ENCODE measurements at places on chromosomes 12 and 14. TPM values are rescaled to one million over a fixed set of nuclear protein-coding genes. Genes with fewer than 3 reads are reported as not detected.

Gene WNT1
- total RNA-seq, result 1.4 TPM

- no peak for DNase-seq
- H3K27me3 ChIP-seq, result no peaks in the 10 kb centered on the region
- no peaks in the 10 kb centered on the region for H3K4me1 ChIP-seq
Measured at GRCh38 chr12:75058228-75058627, 151.4 kb downstream of the KCNC2 start.

Gene SLC15A5
- total RNA-seq, result not detected

GRCh38 chr12:54208591-54208990 lies 19.8 kb upstream of the SMUG1 start:
- H3K4me3 ChIP-seq, result no peak overlapping the region
- no peaks in the 10 kb centered on the region for H3K4me1 ChIP-seq
- H3K36me3 ChIP-seq, result no peaks in the 10 kb centered on the region
- no peak for DNase-seq
- H3K27ac ChIP-seq, result no peak overlapping the region

DNA sequence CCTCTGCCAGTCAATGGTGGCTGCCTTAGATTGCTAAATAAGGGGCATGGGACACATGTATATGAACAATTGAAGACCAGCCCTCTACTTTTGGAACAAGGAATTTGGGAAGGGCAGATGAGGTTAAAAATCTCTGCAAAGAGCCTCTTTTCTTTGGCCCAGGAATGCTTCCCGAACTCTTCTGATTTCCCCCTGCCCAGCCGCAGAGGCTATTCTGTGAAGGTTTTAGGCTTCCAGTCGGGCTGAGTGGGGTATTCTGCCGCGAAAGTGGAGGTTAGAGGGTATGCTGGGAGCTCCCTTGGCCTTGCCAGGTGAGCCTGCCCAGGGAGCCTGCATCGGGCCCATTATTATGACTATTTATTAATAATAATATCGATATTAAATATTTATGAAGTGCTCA lies 1.2 kb downstream of the POU6F1 start:
- no peak for DNase-seq
- H3K4me1 ChIP-seq, result no peaks in the 10 kb centered on the region
- no peaks in the 10 kb centered on the region for H3K27me3 ChIP-seq
- no peaks in the 10 kb centered on the region for H3K36me3 ChIP-seq

Gene AJUBA
- total RNA-seq, result 11.3 TPM

DNA sequence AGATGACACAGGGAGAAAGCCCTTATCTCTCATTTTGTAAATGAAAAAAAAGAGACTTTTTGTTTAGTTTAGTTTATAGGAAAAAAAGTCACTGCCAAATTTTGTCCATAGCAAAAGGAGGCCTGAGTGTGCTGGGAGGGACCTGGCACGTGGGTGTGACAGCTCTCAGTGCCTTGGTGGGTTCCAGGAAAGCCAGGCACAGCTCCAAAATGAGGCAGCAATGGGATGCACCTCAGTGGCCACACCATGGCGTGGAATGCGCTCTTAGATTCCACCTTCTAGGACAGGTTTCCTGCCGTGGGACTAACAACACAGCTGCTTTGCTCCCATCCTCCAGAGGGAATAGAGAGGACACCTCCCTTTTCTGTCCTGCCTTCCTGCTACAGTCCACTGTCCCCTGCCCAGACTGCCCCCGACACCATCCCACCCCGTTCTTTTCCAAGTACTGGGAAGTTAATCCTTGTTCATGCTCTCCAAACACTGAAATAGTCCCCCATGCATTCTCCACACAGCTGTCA lies 207.6 kb downstream of the EMP1 start:
- no peaks in the 10 kb centered on the region for H3K4me1 ChIP-seq
- H3K27ac ChIP-seq, result no peak overlapping the region
- DNase-seq, result no peak
- H3K36me3 ChIP-seq, result no peaks in the 10 kb centered on the region
- H3K4me3 ChIP-seq, result no peak overlapping the region

GRCh38 chr12:4626543-4626942 lies 22.3 kb downstream of the AKAP3 start:
- H3K27me3 ChIP-seq, result no peaks in the 10 kb centered on the region

Gene ENDOU
- 0.43 TPM for total RNA-seq

- H3K27me3 ChIP-seq, result no peaks in the 10 kb centered on the region
- H3K27ac ChIP-seq, result no peak overlapping the region
- H3K36me3 ChIP-seq, result no peaks in the 10 kb centered on the region
- peak; percentile 71 for DNase-seq
Measured at GRCh38 chr12:12334367-12335040, 15.5 kb downstream of the MANSC1 start.

Gene PRICKLE1
- 11.5 TPM for total RNA-seq

DNA sequence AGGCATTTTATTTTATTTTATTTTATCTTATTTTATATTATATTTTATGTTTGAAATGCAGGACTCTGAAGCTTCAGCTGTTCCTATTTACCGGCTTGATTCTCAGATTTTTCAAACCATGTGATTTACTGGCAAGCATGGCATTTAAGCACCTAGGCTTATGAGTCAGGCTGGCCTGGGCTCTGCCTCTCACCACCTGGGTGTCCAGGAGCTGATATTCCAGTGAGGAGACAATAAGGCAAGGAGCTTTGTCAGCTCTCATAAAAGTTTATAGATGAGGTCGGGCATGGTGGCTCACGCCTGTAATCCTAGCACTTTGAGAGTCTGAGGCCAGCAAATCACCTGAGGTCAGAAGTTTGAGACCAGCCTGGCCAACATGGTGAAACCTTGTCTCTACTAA lies 2.1 kb downstream of the DAO start:
- no peak overlapping the region for H3K4me3 ChIP-seq
- H3K27me3 ChIP-seq, result no peaks in the 10 kb centered on the region
- DNase-seq, result no peak
- H3K4me1 ChIP-seq, result no peaks in the 10 kb centered on the region
- H3K27ac ChIP-seq, result no peak overlapping the region
- no peaks in the 10 kb centered on the region for H3K36me3 ChIP-seq

GRCh38 chr12:96170328-96170727 lies 23.8 kb upstream of the ELK3 start:
- no peak for DNase-seq
- H3K27me3 ChIP-seq, result no peaks in the 10 kb centered on the region
- no peaks in the 10 kb centered on the region for H3K4me1 ChIP-seq

DNA sequence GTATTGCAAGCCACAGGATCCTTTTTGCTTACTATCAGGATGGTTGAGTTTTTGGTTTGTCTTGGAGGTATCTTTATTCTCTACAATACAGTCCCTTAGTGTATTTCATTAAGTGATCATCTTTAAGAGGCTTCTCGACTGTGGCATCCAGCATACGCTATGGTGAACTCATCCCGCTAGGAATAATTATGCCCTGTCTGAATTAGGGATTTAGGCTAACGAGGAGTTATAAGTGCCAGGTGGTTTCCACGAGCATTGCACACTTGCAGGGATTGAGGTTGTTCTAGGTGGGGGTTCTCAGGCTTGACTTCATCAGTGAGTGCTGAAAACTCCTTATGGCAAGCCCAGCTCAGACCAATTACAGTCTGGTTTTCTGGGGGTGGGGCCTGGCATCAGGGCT lies 37.2 kb upstream of the RBM19 start:
- DNase-seq, result no peak
- no peaks in the 10 kb centered on the region for H3K4me1 ChIP-seq
- no peaks in the 10 kb centered on the region for H3K27me3 ChIP-seq
- no peak overlapping the region for H3K27ac ChIP-seq
- H3K4me3 ChIP-seq, result no peak overlapping the region
- no peaks in the 10 kb centered on the region for H3K36me3 ChIP-seq

Gene BDKRB1
- 3.3 TPM for total RNA-seq

- DNase-seq, result no peak
- no peaks in the 10 kb centered on the region for H3K27me3 ChIP-seq
- no peak overlapping the region for H3K27ac ChIP-seq
- no peaks in the 10 kb centered on the region for H3K36me3 ChIP-seq
- no peaks in the 10 kb centered on the region for H3K4me1 ChIP-seq
Measured at GRCh38 chr12:9899209-9899608, 17.9 kb downstream of the KLRF2 start.

Gene CMKLR1
- total RNA-seq, result 2.4 TPM

Gene RNASE3
- total RNA-seq, result 0.63 TPM

All from testis (tissue), 5 donors.